Kidney (tissue), 22 donors: ENCODE measurements at places on chromosomes 1 and 21. TPM values are rescaled to one million over a fixed set of nuclear protein-coding genes. Genes with fewer than 3 reads are reported as not detected.

GRCh38 chr1:219173434-219173757, 282 bp upstream of the LYPLAL1 start:
- no peak for DNase-seq

Gene IL20
- polyA plus RNA-seq, result not detected

DNA sequence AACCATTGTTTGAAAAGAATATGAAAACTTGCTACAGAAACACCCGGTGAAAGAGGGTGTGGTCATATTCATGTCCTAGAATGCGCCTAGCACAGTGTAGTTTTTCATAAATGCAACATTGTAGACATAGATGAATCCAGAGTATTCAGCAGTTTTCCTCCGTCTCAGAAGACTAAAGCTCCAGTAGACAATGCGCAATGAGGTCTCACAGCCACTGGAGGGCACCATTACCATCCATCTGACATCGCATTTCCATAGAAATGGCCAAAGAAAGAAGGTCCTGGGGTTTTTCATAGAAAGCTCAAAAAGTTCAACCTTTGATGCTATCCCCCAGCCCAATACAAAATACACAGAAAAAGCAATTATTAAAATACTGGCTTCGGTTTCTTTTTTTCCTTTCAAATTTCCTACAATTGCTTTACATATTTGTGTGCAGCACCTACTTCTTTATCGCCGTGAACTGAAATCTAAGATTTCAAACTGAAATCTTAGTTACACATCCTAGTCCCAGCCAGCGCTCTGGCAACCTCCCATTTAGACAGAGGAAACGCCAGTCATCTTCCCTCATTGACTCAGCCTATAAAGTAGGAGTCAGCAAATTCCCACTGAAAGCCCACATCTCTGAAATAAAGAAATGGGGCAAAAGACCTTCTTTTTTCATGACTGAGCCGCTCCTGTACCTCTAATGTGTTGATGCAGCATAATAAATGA, 3.9 kb upstream of the CD58 start:
- DNase-seq, result peak; percentile 68

- no peak for DNase-seq
Observed at GRCh38 chr1:19814244-19814661, 830 bp downstream of the RNF186 start.

- DNase-seq, result no peak
Observed at GRCh38 chr1:23827717-23828116, 2.5 kb upstream of the HMGCL start.

DNA sequence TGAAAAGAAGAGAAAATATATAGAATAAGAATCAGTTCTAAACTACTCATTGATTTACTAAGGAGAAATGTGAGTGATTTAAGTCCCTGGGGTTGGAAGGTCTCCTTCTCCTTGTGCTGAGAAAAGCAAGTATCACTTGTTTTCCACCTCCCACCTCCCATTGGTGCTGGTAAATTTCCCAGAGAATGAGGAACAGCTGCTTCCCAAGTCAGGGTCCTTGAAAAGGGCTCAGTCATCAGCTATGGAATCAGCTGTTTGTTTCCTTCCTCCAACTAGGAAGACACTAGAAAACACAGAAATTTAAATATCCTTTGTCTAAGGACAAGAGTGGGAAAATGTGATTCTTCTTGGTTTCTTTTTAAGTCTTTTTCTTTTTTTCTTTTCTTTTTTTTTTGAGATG, 131.3 kb upstream of the C1orf21 start:
- DNase-seq, result no peak

DNA sequence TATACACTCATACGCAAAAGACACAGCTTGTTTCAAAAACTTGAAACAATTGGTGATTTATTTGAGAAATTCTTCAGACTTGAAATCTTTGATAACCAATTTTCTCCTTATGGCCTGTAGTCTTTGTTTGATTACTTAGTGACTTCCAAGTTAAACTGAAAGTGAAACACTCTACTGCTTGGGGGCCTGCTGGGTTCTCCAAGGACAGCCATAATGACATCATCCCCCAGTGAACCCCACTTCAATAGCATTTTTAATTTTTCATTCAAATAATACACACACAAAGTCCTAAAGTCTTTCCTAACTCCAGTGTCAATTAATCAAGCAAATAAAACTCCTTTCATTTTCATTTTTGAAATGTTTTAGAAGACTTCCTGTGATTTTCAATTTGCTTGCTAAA, 59.2 kb downstream of the KRTAP19-8 start:
- DNase-seq, result no peak

Gene ZNF697
- polyA plus RNA-seq, result 4.1 TPM
